Left renal cortex interstitium (tissue), 4 donors: ENCODE measurements at places on chromosomes 4 and X. TPM values are rescaled to one million over a fixed set of nuclear protein-coding genes. Genes with fewer than 3 reads are reported as not detected.

DNA sequence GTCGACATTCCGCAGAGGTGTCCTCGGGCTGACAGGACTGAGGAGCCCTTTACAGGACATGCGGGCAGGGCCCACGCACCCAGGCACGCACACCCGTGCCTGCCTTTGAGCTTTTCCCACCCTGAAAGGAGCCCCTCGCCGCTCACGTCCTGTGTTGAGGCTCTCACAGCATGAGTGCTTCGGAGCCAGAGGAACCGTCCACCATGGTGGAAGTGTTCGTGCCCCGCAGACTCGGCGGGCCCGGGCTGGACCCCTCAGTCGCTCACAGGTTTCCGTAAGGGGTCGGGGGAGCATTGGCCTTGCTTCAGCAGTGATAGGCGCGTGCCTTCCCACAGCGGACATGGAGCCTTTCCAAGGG, 36.9 kb downstream of the PIGG start:
- no peak for DNase-seq

- no peak for DNase-seq
Measured at GRCh38 chr4:38462367-38463055, 201.5 kb upstream of the KLF3 start.

GRCh38 chrX:128250621-128251020, 198.4 kb upstream of the ACTRT1 start:
- DNase-seq: no peak

ATP8A1 gene
- 27.6 TPM for polyA plus RNA-seq

DNA sequence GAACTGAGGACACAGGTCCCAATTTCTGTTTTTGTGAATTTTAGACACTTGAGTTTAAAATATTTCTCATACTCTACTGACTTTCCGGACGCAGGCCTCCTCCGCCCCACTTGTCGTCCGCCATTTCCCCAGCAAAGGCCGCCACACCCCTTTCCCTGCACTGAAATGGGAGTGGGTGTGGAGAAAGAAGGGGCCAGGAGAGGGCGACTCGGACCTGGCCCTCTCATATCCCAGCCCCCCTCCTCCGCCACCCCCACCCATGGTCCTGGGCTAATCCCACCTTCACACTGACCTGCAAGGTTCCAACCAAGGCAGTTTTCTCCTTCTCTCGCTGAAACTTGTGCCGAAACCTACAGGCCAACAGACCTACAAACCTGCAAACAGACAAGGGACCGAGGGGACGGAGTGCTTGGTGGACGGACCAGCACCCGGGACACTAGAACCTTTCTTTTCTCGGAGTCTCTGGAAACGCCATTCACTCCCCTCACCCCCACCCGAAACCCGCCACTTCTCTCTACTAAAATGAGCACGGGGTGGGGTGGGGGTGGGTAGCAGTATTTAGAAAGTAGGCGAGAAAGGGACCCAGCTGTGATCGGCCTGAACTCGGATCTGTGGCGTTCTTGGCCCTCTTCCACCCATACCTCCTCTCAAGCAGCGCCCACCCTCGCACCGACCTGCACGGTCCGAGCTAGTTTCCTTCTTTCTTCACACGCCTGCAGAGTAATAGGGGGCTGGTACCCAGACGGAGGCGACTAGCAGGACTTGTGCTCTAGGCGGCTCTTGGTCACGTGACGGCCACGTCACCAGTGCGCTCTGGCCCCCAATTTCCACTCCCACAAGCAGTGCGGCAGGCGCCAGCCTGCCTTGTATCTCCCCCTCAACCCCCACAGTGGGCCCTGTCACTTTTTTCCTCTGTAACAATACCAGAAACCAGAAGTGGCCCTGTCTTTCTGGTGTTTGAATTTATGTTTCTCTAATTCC, at the start of gene ARMCX6:
ARMCX6 (minus strand) TSS at position 790 of the 981 bp plus-strand sequence. CDS start 1,380 bp downstream, outside the sequence.
- DNase-seq: peak; percentile 73

MORC4 gene
- 20.5 TPM for polyA plus RNA-seq

FUNDC1 gene
- polyA plus RNA-seq: 34.7 TPM

INTS6L gene
- polyA plus RNA-seq: 17.8 TPM
